ENCODE measurements at places on chromosomes 3 and 15.

- DNase-seq = no peak
These were observed 2.8 kb upstream of the XCR1 start for GRCh38 chr3:46029953-46030543.

DNA sequence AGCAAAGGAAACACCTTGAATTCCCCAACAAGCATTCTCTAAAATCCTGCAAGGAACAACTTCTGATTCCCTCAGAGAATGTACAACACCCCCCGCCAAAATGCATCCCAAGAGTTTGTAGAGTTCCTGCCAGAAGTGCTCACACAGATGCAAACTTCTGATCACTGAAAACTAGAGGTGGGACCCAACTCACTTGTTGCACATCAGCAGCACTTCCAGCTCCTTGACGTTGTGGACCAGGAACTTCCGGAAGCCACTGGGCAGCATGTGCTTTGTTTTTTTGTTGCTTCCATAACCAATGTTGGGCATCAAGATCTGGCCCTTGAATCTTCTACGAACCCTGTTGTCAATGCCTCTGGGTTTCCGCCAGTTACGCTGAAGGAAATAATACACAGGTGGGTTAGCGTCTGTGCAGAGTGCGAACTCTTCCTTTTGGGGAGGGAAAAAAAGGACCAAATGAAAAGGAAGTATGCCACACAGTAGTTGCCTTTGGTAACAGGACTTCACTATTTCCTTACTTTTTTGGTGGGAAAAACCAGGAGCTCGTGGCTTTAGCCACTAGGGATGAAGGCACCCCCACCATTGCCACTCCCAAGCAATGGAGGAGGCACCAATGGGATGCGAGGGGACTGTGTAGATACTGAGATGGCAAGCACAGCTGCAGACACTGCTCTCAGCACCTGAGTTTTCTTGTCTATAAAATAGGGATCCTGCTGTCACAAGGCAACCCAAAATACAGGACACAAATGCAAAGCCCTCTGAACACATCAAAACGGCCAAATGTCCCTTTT lies 2.0 kb downstream of the RPL32 start:
- DNase-seq = no peak

DNA sequence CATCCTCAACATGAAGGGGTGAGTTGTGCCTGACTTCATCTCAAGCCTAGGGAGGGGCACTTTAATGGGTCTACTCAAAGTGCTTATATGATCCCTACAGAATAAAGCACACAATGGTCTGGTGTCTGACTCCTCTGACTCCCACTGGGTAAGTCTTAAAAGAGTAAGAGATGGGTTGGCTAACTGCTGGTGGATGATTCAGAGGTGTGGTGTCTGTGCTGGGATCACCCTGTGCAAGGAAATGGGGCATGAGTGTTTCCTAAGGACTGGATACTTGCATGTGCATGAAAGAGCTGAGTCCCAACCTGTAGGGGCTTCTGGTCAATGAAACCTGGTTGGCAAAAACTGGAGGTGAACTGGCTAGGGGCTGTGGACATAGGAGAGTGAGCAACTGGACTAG lies 158.8 kb downstream of the IL20RB start:
- DNase-seq = no peak

GRCh38 chr3:98147179-98147578 lies at the start of gene OR5H14:
TSS of gene OR5H14 (plus strand) at chr3:98147479. CDS start at chr3:98149386, 1,907 bp downstream.
- DNase-seq = no peak

GRCh38 chr3:10933805-10934481 lies 58.6 kb upstream of the SLC6A1 start:
- no peak for DNase-seq

GRCh38 chr15:90035840-90036230 lies 34.7 kb downstream of the ZNF710 start:
- DNase-seq = no peak

DNA sequence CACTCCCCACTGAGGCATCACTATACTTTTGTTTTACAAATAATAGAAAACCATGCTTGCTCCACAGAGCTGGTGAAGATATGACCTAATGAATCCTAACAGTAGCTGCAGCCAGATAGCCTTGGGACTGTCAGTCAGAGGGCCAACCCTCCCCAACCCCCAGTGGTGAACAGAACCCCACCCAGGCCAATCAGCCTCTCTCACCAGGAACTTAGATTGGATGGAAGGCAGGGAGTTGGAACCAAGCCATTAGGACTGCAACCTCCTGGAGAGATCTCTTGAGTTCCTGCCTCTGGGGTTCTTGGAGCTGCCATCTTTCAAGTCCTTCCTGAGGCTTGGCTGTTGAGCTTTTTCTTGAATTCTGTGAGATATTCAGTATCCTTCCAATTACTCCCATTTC lies 3.0 kb upstream of the MRPS22 start:
- DNase-seq = no peak

DNA sequence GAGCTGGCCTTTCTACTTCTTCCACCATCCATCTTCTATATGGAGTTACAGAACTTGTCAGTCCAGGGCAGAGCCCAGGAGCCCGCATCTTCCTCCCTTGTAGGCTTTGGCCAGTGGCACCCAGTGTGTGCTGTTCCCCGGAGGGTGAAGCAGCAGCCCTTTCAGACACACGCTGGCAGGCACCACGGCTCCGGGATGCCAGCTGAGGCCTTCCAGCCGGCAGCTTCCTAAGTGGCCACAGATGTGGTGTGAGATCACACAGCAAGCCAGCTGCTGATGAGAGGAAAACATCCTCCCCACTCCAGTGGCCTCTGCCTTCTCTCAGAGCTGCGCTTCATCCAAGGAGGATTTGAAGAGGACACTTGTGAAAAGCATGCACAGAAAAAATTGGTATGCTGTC lies 24.1 kb downstream of the CRABP1 start:
- no peak for DNase-seq

DNA sequence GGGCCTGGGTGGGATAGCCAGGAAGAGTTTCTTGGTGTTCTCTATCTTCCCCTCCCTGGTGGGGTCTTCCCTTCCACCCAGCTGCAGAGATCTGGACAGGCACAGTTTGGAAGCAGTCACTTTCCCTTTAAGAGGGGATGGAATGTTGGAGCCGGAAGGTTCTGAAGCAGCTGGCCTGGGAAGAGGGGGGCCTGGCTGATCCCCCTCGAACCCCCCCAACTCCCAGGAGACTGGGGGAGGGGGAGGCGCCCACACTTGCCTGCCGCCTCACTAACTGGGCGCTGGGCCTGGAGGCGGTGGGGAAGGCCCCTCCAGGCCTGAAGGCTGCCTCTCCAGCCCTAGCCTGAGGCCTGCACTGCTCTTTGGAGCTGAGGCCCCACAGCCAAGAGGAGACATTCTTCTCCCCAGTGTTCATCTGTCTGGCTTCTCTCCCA lies 1.4 kb downstream of the DVL3 start:
- no peak for DNase-seq

DNA sequence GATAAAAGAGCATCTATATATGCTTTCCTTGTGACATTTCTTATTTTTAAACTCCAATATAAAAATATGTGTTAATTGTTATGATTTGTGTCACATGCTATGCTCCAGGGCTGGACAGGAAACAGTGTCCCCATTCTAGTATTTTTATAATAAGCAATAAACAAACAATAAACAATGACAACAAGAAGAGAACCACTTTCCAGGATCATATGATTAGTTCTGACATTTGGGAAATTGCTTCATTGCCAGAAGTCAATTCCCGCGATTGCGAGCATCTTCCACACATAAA lies 260.9 kb downstream of the FHIT start:
- DNase-seq = no peak

DNA sequence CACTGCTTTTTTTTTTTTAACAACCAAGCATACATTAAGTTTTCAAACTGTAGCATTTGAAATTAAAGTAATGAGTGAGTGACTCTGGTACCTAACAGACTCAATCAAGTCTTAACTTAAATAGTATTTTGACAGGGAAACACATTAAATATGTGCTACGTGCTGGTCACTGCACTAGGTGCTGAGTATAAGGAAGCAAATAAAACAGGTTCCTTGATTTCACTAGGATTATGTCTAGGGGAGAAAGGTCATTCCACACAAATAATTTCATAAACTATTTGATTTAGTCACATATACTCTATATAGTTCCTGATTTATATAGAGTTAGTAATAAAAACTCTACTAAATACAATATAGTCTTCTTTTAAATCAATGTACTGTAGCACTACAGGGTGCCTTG lies 89.4 kb downstream of the SUCLG2 start:
- no peak for DNase-seq

DNA sequence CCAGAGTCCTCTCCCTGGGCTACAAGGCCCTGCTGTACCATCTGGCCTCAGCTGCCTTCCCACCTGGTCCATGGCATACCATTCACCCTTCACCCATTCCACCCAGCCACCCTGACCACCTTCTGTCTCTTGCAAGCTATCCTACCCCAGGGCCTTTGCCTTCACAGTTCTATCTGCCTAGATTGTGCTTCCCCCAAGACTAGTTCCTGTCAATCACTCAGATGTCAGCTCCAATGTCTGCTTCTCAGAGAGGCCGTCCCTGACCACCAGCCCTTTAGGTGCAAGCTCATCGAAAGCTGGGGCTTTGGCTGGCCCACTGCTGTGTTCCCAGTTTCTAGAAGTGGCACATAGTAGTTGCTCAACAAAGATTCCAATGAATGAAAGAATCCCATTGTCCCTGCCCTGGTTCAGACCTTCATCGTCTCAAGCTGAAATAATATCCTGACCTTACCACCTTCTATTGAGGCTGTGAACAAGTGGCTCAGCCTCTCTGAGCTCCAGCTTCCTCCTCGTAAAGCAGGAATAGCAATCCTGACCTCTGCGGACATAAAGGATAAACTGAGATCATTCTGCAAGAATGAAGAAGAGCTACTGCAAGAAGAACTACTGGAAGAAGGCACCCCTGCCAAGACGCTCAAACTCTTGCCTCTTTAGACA lies 15.8 kb downstream of the EFCAB12 start:
- no peak for DNase-seq

GRCh38 chr15:59691194-59691805 lies 2.2 kb upstream of the BNIP2 start:
- DNase-seq = no peak

DNA sequence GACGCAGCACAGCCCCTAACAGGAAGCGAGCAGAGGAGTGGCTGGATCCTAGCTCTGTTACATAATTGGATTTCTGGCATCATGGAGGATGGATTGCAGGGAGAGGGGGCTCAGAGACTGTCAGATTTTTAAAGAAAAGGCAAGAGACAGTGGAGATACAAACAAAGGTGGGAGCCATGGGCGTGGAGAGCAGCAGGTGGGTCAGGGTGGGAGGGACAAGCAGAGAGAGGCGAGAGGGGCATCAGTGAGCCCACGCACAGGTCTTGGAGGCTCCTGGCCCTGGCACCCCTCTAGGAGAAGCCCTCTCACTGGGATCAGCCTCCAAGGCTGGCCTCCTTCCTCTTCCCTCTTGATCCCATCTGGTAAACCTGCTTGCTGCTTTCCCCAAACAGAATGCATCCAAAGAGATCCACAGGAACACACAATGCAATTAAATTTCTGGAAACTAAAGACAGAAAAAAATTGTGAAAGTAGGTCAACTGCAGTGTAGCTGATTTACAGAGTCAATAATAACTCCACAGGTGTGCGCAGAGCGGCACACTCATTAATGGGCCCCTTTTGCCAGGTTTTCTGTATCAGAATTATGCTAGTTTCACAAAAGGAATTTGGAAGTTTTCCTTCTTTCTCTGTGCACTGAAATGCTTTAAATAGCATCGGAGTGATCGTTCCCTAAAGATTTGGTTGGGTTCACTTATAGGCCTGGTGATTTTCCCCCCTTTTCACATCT lies 66.1 kb downstream of the LSM3 start:
- no peak for DNase-seq

DNA sequence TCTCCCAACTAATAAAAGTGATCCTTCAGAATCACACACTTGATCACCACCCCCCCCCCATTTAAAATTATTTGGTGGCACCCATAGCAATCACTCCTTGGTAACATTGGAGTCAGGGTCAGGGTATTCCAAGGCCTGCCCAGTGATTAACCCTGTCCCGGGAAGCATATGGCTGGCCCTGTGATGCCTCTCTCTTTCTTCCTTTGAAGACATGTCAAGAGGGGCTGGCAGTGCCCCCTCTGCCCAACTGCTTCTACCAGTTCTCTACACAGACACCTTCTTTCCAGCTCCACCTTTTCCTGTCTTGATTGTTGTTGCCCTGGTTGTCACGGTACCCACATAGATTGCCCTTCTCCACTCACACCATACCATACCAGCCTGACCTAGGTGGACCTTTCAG lies 30.9 kb upstream of the MANF start:
- no peak for DNase-seq

- DNase-seq = no peak
These were observed 35.0 kb downstream of the ALCAM start for GRCh38 chr3:105401691-105402149.

DNA sequence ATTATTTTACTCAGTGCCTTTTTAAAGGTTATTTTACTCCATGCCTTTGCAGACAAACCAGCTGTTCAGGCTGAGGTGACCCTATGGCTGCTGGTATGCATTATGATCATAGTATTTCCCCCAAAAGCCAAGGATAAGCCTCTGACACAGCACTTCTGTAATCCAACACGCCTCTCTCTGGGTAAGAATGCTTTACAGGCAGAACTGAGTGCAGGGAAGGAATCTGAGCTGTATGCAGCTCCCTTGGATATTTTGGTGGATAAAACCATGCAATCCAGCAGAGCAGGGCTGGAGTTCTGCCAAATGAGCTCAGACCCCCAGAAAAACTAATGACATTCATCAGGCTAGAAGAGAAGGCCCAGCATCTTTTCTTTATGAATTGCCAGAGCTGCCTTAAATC lies 11.7 kb upstream of the MAP1A start:
- DNase-seq = no peak

- no peak for DNase-seq
These were observed 74.3 kb upstream of the ARPP21 start for GRCh38 chr3:35565048-35565447.

DNA sequence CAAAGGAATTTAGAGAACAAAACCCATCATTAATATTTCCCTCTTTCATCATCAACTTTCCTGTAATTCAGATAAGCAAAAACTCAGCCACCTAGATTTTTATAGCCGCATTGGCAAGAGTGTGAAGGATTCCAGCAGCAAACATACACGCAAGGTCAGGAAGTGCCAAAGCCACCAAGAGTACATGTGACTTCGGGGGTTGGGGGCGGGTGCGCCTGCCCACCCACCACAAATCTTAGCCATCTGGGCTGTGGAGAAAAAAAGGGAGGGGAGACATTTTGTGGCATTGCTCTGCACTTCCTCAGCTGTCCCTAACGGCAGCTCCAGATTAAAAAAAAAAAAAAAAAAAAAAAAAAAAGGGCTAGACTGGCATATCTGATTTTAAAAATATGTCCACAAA lies 148.4 kb downstream of the TNIK start:
- DNase-seq = no peak

DNA sequence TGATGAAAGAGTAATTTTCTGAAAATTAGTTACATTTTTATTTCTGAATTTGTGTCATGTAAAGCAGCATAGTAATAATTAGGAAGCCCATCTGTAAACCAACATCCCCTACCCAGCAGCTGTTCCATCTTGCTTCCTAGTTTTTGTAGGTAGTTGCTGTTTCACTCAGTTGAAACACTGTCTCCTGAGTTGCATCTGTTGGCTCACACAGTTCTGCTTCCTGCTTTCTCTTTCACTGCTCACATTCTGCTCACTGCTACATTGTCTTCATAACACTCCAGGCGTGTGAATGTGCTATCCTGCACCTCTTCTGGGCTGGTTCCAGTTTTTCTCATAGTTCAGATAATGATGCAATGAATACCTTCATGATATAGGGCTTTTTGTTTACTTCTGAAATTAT lies 123.4 kb downstream of the EPHB1 start:
- DNase-seq = no peak
